MV-4-11 (cell line): ENCODE measurements at places on chromosomes 4 and X.

- no peak for DNase-seq
Observed at GRCh38 chr4:168631241-168632162, 134.7 kb downstream of the PALLD start.

DNA sequence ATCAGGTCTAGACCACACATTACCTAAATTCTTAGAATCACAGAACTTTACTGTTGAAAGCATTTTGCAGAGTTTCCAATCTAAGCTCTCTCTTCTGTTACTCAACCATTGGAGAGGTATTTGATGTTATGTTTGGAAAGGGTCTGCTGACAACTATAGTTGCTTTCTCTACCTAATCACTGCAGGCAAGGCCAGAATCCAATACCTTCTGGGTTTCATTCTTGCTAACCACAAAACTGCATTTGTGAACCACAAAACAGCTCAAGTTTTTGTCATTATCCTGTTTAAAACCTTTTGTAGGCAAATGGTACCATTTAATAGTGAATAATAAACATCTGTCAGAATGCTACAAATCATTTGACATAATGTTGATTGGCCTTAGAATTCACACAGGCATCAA is 380.1 kb downstream of the GASK1B start:
- DNase-seq = no peak

- DNase-seq = no peak
Observed at GRCh38 chr4:166460769-166461550, 587.9 kb downstream of the TLL1 start.

DNA sequence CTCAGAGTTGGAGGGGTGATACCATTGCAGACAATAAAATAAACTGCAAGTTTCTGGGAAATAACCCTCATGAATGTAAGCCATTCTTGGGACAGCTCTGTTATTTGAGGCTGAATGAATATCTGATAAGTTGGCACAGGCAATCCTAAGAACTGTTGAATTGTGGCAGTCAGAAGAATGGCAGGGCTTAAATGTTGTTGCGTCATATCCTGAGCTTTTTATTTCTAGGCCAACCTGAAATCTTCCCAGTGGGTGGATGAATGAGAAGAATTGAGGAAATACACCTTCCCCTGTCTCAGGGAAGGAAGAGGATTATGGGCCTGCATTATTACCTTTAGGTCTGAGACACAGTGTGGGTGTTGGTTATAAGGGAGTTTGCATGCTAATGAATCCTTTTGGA is 64.4 kb upstream of the C4orf54 start:
- peak; percentile 1 for DNase-seq

DNA sequence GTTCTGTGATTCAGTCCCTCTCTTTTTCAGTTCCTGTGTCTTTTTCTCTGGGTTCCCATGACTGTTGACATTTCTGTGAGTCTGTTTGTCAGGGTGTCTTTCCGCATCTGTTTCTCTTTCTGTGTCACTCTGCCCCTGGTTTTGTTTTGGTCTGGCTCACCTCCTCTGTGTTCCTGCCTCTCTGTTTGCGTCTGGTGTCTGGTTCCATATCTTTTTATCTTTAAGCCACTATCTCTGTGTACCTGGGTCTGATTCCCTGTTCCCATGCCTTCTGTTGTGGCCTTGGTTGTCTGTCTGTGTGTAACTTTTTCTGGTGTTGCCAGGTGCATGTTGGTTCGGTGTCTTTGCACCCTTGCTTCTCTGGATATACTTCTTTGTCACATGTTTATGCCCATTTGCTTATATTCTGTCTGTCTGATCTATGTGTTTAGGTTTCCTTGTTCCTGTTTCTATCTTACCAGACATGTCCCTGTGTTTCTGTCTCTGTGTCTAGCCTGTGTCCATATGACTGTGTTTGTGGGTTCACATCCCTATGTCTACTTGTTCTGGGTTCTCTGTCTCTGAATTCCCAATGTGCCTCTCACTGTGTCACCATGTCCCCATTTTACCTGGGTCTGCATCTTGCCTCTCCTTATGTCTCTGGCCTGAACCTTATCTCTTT is 50.2 kb downstream of the ITIH6 start:
- no peak for DNase-seq

DNA sequence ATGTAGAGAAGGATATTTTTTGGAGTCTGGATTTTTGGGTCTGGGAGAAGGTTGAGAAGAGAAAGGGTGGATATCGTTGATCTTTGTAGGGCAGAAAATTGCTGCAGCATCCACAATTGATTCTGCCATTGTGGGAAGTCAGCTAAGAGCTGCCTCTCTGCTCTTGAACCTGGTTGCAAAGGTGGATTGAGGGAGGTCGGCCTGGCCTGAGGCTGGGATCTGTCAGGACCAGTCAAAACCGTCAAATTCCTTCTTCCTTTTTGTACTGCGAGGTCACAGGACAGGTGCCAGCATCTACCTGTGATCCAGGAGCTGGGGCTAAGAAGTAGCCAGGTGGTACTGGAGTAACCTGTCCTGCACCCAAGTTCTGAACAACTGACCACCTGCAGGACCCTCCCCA is 93.7 kb downstream of the SHOX start:
- DNase-seq = no peak
